ENCODE measurements at places on chromosomes 5 and 9.

DNA sequence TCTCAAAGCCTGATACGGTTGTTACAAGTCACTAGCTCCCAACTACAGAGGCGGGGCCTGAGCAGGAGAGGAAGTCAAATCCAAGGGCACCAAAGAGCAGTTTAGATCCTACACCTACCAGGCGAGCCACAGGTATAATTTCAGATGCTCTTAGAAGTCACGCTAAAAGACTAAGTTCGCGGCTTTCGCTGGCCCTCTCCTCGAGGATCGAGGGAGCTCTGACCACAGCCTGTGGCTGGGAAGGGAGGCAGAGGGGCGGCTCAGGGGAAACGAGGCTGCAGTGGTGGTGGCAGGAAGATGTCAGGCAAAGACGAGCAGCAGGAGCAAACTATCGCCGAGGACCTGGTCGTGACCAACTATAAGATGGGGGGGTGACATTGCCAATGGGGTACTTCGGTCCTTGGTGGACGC is 48.6 kb downstream of the SEMA4D start:
- no peak for DNase-seq

DNA sequence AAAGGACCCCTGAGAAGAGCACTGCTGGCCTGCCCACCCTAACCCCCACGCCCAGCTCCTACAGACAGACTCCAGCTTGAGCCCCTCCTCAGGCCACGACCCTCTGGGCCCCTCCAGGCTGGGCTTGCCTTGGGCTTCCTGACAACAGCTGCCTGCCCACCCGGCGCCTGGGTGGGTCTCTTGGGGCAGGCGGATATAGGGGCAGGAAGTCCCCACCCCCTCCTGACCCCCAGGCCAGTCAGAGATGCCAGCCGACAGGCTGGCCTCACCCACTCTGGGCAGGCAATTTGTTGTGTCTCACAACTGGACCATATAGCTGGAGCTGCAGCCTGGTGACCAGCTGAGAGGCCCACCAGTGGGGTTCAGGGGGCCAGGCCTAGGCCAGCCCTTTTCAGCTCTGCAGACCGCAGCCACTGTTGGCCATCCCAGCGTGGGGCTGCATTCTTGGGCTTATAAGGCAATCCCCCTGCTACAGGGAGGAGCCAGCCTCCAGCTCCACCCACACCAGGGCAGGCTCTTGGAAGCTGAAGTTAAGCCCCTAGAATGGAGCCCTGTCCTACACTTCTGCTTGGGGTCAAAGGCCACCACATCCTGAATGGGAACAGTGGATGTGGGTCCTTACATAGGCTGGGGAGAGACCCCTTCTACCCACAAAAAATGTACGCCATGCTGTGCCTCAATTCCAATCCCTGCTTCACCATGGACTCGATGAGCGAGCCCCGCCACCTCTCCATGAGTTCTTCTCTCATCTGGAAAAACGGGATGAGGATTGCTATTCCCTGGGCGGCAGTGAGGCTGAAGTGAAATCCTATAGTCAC is 2.0 kb downstream of the PDLIM7 start:
- DNase-seq: peak; percentile 85

DNA sequence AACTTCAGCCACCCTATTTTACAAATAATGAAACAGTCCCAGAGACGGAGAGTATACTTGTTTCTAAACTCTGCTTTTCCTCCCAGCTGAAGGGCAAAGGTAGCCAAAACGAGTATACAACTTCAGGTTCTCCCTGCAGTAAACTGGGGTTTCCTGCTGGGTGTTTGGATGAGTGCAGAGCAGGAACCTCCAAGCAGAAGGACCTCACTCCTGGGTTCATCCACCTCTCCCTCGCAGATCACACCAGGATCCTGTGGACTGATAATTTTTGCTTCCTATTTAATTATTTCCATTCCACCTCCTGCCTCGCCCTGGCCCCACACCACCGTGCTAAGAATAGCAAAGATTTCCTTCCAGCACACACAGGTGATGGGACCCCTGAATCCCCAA is 2.0 kb upstream of the FOXB2 start:
- DNase-seq: no peak

GRCh38 chr5:135561266-135561665 is 17.5 kb downstream of the CXCL14 start:
- DNase-seq: no peak

- no peak for DNase-seq
Observed at GRCh38 chr5:403995-404394, 39.0 kb upstream of the EXOC3 start.

DNA sequence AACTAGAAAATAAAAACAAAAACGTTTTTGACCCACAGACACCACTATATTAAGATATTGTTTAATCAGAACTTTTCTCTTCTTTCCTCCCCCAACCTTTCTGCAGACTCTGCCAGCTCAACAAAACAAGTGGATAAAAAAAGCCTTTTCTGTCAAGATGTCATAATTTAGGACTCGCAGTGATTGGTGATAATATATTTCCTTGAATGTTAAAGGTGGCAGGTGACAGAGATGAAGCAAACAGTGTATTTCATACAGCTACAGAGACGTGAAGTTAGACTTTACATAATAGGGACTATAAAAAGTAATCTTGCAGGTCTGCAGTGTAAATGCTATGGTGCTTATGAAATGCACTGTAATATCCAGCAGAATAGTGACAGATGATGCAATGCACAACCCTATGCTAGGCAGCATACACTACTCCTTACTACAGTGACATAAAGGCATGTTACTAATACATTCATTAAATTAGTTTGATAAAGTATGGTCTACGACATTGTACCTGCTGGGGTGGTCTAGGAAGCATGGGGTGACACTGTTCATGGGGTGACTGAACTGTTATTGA is 326.7 kb upstream of the GRAMD2B start:
- no peak for DNase-seq

GRCh38 chr5:105993027-105993426 is 1677.7 kb downstream of the EFNA5 start:
- DNase-seq: no peak

GRCh38 chr9:34653151-34654072 is 1.4 kb downstream of the IL11RA start:
- peak; percentile 40 for DNase-seq

DNA sequence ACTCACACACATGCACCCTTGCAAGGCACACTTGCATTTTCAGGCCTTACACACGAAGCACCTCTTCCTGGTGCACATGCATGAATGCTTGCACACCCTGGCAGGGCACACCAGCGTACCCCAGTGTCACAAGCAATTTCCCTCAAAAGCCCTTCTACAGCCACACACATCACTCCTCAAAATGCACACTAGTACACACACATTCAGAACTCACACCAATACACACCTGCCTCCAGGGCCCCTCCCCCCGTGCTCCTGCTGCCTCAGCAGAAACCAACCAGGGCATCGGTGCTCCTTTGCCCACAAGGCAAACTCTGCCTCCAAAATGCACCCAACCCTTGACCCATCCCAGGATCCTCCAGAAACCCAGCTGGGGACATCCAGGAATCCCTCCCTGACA is 1.2 kb downstream of the CAMK2A start:
- DNase-seq: no peak

DNA sequence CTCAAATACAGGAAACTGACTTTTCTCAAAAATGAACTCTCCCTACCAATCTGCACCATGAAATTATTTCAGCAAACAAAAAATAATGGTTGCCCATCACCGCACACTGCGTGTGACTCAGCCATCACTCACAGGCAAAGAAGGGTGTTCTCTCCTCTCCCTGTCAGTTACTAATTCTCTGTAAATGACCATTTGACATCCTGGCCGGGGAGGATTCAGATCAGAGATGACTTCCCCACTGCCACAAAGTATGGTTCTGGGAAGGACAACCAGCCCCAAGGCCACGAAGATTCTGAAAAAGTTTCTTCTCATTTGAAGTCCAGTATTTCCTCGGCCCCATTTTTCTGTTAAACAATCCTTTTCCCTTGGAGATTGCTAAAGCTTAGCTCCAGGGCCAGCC is 199.4 kb downstream of the AUH start:
- DNase-seq: peak; percentile 79

GRCh38 chr9:120372040-120372439 is 207.9 kb downstream of the CDK5RAP2 start:
- no peak for DNase-seq

GRCh38 chr5:126370796-126371718 is 52.2 kb upstream of the GRAMD2B start:
- peak; percentile 80 for DNase-seq

GRCh38 chr5:116669261-116670031 is 94.8 kb upstream of the SEMA6A start:
- no peak for DNase-seq

DNA sequence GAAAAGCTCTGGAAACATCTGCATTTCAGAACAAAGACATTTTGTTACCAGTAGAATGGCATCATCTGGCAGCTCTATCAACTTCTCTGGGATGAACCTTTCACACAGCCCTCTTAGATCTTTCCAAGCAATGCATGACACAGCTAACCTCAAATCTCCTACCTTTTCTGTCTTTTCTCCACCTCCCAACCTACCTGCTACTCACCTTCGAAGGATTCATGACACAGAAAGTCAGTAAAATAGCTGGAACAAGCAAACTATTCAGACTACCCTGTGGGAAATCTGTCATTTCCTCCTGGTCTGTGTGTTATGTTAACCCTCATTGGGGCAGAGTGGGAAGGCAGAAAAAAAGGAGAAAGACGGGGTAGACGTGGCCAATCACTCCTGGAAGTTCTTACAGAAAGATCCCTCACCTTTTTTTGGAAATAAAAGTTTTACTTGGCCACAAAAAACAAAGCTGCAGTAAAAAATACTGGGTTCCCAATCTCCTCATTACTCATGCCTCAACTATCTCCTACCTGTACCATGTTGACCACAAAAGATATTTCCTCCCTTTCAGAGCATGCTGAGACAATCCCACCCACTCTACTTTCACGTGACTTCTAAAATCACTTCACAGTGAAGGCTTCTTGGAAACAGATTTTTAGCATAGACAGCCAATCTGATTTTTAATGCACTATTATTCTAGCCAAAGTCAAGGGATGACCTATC is 362.1 kb upstream of the RFX3 start:
- no peak for DNase-seq

GRCh38 chr5:89396278-89396954 is 513.4 kb upstream of the MEF2C start:
- DNase-seq: no peak

- DNase-seq: peak; percentile 10
Observed at GRCh38 chr5:91074615-91075014, 308.5 kb downstream of the ARRDC3 start.

- DNase-seq: no peak
Observed at GRCh38 chr9:37034938-37035647, 1.0 kb upstream of the PAX5 start.

- peak; percentile 42 for DNase-seq
Observed at GRCh38 chr9:74742792-74743730, 144.7 kb downstream of the TRPM6 start.

GRCh38 chr5:176817841-176818377 is 7.5 kb downstream of the UNC5A start:
- DNase-seq: peak; percentile 28

GRCh38 chr5:135053278-135053677 is 19.2 kb upstream of the PITX1 start:
- no peak for DNase-seq

DNA sequence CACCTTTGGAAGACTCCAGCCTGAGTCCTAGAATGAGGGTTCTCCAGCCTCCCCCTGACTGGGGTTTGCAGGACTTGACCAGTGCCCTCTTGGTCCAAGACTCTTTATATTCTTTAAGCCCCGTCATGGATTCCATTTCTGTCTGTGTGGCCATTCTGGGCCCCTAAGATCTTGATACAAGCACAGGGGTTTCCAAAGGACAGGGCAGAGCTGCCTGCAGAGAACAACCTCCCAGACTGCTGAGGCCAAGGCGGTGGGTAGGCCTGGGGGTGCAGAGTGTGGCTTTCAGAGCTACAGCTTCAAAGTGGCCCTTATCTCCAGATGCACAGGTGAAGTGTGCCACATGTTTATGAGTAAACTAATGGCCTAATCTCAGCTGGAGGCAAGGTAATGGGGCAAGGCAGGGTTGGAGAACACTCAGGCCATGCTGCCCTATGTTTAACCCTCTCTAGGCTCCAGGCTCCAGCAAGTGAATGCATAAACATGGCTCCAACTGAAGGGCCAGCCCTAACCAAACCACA is 32.1 kb downstream of the FOXI1 start:
- DNase-seq: no peak

DNA sequence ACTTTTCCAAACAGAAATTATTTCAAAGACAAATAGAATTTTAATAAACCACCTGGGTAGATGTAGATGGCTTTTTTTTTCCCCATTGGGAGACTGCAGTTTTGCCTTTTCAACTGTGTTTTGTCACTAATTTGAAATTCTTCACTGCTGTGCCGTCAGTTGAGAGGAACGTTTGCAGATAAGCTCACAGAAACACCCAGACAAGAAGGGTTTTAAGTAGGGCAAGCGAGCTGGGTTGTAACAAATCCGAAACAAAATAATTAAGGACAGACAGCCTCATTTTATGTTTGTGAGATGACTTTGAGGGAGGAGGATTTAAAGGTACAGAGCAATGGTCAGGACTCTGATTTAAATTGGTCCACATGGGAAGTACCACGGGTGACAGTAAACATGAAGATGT is 155.1 kb upstream of the NTRK2 start:
- no peak for DNase-seq
